ENCODE measurements at places on chromosomes 13 and 19.
A peak's percentile ranks its signal among the peaks of the same experiment; 100 is the strongest.

- no peaks in the 10 kb centered on the region for H3K27me3 ChIP-seq
- peak within 1 kb of the TSS; percentile 59 for H3K4me3 ChIP-seq
- H3K27ac ChIP-seq = no peak within 1 kb of the TSS
Measured at GRCh38 chr19:3365836-3366752, at the start of gene NFIC. Gene NFIC (plus strand): TSS chr19:3366583. CDS start chr19:3366637, 54 bp downstream.

DNA sequence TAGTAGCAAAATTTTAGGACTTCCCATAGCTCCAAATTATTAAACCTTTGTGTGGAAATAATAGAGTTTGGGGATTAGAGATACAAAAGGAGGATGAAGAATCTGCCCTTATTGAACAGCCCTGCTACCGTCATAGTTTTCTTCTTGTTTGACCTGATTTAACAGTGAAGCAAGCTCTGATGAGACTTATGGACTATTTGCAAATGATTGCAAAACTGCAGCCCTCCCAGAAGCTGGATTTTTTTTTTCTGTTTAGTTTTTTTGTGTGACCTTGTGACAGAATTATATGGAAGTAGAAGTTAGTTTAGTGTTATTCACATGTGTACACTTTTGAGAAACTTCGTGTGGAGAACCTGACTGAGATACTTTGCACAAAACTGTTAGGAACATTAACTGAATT, 267.8 kb downstream of the KCNRG start:
- no peaks in the 10 kb centered on the region for H3K27me3 ChIP-seq
- H3K4me1 ChIP-seq = no peaks in the 10 kb centered on the region
- H3K27ac ChIP-seq = no peak overlapping the region
- H3K4me3 ChIP-seq = no peak overlapping the region
- no peaks in the 10 kb centered on the region for H3K36me3 ChIP-seq

DNA sequence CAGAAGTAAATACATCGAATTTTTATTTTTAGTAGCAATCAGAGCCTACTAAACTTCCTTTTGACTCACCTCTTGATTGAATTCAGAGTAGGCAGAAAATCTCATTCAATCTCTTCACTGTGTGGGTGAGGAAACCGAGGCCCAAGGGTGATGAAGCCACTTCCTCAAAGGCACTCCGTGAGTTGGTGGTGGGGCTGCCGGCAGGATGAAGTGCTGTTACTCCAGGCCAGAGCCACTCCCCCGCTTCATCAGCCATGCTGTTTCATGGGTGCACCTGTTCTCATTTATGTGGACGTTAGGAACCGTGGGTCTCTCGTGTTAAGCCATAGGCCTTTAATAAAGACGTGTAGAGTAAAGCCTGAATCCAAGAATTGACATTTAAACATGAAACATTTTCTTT, 13.2 kb downstream of the ING1 start:
- peaks cover 4% of the 10 kb centered on the region for H3K36me3 ChIP-seq
- H3K27ac ChIP-seq = peak overlapping the region; percentile 25
- H3K27me3 ChIP-seq = no peaks in the 10 kb centered on the region
- no peak overlapping the region for H3K4me3 ChIP-seq
- DNase-seq = peak; percentile 47
- peaks cover 26% of the 10 kb centered on the region for H3K4me1 ChIP-seq

DNA sequence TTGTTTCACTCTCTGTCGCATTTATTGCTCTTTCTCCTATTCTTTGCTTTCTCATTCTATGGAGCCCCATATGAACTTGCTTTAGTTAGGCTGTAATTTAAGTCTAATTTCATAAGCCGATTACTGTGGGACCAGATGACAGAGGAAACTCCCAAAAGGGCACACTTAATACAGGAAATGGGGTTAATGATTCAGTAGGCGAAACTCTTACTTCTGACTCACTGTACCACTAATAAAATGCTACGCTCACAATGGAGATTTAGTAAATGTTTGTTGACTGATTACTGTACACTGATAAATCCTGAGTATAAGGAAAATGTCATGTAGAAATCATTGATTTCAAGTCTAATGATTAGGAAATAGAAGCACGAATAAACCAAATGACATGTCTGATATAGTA, 276.4 kb downstream of the KLF5 start:
- DNase-seq = no peak
- no peaks in the 10 kb centered on the region for H3K4me1 ChIP-seq
- H3K4me3 ChIP-seq = no peak overlapping the region

- no peaks in the 10 kb centered on the region for H3K27me3 ChIP-seq
- DNase-seq = no peak
- peaks cover 19% of the 10 kb centered on the region for H3K4me1 ChIP-seq
- peak overlapping the region; percentile 17 for H3K27ac ChIP-seq
Measured at GRCh38 chr13:48231933-48232332, 1.1 kb upstream of the ITM2B start.

GRCh38 chr13:75789451-75790197, 153.5 kb downstream of the LMO7 start:
- no peaks in the 10 kb centered on the region for H3K36me3 ChIP-seq
- no peak overlapping the region for H3K27ac ChIP-seq
- no peaks in the 10 kb centered on the region for H3K27me3 ChIP-seq

DNA sequence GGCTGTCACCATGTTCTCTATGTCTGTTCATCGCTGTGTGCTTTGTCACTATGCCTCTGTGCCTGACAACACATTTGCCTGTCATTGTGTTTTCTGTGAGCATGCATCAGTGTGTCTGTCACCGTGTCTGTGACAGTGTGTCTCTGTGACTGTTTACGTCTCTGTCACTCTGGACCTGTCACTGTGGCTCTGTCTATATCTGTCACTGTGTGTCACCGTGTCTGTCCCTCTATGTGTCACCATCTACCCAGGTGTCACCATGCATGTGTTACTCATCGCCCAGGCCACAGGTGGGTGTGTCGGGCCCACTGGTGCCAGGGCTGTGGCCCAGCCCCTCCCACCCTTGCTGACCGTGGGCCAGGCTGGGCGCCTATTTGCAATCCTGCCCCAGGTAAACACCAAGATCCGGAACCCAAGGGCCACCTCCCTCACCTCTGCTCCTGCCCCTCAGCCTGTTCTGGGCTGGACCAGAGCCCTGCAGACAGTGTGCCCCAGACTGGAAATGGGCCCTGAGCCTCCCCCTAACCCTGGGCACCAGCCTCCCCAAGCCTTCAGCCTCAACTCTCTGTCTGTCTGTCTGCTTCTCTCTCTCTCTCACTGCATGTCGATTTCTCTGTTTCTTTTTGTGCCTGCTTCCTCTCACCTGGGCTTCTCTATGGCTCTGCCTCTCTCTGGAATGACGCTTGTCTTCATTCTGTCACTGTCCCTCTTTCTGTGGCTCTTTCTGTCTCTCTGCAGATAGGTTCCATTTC, 7.7 kb downstream of the IRF2BP1 start:
- no peak overlapping the region for H3K4me3 ChIP-seq
- H3K36me3 ChIP-seq = no peaks in the 10 kb centered on the region
- H3K27me3 ChIP-seq = no peaks in the 10 kb centered on the region
- DNase-seq = no peak

DNA sequence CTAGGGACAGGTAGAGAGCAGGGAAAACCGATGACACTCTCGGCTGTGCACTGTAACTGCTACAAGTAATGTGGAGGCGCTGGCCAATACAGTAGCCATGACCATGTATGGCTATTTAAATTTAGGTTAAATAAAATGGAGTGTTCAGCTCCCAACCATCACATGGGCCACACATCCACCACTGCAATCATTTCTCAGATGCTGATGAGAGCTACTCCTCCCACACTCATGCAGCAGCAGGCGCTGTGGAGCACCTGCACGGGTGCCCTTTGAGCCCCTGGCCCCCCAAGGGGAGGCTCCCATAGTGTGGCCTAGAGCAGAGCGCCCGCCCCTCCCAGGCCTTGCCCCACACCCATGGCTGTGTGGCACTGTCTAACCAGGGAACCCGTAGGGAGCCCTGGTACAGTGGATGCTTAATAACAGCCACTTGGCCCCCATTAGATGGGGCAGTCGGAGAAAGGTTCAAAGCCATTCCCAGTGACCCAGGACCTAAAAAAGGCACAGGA, 6.0 kb downstream of the ACP4 start:
- H3K27me3 ChIP-seq = no peaks in the 10 kb centered on the region
- H3K36me3 ChIP-seq = peaks cover 28% of the 10 kb centered on the region
- H3K27ac ChIP-seq = no peak overlapping the region
- no peak for DNase-seq
- peaks cover 15% of the 10 kb centered on the region for H3K4me1 ChIP-seq
- no peak overlapping the region for H3K4me3 ChIP-seq

DNA sequence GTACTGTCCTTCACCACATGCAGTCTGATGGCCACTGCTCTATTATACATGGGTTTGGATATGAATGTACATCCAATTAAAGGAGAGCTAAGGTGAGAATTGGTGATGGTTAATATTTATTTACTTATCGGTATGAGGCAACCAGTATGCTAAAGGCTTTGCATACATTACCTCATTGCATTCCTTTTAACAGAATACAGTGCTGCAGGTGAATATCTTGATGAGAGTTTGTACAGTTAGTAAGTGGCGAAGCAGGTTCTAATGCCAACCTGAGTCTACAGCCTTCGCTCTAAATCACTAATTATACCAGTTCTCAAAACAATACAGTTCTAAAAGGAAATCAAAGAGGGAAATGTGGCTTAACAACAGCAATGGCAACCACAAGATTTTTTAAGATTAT, 284.1 kb downstream of the ITGBL1 start:
- H3K27me3 ChIP-seq = no peaks in the 10 kb centered on the region
- H3K4me3 ChIP-seq = no peak overlapping the region
- no peaks in the 10 kb centered on the region for H3K36me3 ChIP-seq
- DNase-seq = no peak

DNA sequence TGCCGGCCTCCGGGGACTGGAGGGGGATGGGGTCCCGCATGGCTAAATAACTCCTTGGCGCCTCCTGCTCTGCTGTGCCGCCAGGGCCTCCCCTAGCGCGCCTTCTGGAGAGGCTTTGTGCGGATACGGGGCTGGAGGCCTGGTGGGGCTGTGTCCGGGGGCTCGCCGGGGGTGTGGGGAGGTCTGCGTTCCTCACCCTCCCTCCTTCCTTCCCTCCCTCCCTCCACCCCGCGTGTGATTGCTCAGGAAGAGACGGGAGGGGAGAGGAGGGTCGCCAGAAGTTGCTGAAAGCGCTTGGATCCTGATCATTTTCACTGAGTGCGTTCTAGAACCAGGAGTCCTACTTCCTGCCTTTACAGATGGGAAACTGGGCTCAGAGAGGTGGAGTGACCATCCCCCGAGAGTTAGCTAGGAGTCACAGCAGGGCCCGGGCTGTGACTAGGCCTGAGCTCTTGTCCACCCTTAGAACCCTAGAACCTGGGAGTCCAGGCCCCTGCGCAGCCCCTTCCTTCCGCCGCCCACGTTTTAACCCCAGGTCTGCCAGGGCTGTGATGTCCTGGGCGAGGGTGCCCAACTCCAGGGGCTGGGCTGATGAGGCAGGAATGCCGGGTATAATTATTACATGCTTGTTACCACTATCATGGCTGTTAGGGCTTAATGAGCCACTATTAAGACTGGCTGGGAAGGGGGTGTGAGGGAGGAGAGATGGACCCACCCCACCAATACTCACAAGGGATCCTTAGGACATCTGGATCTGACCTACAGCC, 782 bp upstream of the JUND start:
- no peak for DNase-seq
- peaks cover 59% of the 10 kb centered on the region for H3K4me1 ChIP-seq
- H3K27me3 ChIP-seq = no peaks in the 10 kb centered on the region
- H3K27ac ChIP-seq = peak overlapping the region; percentile 97

- H3K4me1 ChIP-seq = peaks cover 14% of the 10 kb centered on the region
- no peak overlapping the region for H3K4me3 ChIP-seq
- peaks cover 22% of the 10 kb centered on the region for H3K36me3 ChIP-seq
- H3K27me3 ChIP-seq = peaks cover 16% of the 10 kb centered on the region
- H3K27ac ChIP-seq = no peak overlapping the region
Measured at GRCh38 chr19:4174895-4175668, 7.3 kb downstream of the SIRT6 start.

DNA sequence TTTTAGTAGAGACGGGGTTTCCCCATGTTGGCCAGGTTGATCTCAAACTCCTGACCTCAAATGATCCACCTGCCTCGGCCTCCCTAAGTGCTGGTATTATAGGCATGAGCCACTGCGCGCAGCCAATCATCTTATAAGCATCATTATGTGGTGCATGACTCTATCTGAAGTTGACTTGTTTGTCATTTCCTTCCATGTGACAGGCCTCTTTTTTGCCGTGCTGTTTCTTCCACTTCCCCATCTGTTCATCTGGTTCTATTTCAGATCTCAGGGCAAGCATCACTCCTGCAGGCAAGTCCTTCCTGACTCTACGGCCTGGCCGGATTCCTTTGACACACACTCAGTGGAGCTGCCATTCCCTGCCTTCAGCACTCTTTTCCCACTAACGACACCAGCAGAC, 15.2 kb downstream of the COL5A3 start:
- peaks cover 3% of the 10 kb centered on the region for H3K4me1 ChIP-seq
- H3K4me3 ChIP-seq = no peak overlapping the region
- DNase-seq = no peak
- H3K27me3 ChIP-seq = peaks cover 4% of the 10 kb centered on the region
- H3K27ac ChIP-seq = no peak overlapping the region

DNA sequence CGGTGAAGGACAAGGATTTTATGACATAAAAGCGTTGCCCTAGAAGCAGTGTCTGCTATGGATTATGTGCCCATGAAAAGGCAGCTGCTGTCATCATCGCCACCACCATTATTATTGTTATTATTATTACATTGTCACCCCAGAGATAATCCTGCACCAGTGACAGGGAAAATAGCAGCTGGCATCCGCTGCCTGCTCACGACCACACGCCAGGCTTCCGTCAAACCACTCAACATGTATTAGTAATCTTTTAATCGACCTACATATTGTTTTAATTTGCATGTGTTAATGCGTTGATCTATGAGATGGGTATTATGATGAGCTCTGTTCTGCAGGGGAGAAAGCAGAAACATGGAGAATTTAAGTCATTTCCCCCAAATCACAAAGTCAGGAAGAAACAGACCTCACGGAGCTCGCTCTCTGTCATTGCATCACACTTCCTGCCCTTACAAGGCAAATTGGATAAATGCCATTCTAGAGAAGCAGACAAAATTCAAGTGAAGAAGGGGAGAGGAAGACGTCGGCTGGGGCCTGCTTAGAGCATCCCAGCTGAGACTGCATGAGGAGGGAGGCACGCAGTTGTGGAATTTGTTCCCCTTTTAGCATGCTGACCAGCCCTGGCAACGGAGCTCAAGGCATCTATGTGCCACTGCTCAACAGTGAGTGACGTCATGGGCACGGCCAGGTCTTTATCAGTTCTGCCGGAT, at the start of gene FFAR3:
Gene FFAR3 (plus strand): TSS at position 594 of the 707 bp plus-strand sequence. CDS start 431 bp downstream, outside the sequence.
- H3K4me1 ChIP-seq = peaks cover 7% of the 10 kb centered on the region
- DNase-seq = no peak
- no peak within 1 kb of the TSS for H3K27ac ChIP-seq

- no peaks in the 10 kb centered on the region for H3K4me1 ChIP-seq
- no peak for DNase-seq
- no peak overlapping the region for H3K27ac ChIP-seq
- no peak overlapping the region for H3K4me3 ChIP-seq
Measured at GRCh38 chr19:46692918-46693722, 23.8 kb downstream of the PRKD2 start.
